ENCODE measurements at places on chromosomes 4 and X.

DNA sequence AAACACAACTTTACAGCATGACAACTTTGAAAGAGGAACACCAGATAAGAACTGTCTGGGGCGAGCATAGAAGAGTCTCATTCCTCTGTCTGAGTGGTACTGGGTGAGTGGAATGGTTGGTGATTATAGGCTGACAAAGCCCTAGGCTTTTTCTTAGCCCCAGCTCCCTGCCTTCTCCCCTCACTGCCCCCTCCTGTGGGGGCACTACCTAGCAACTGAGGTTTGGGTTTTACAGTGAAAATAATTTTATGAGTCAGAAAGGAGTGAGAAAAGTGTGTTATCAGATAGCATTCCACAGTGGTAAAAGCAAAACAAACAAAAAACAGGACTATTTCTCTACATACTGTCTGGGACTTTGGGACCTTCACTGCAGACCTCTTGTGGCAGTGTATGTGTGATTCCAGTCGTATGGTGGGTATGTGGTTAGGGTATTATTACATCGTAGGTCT lies 10.5 kb upstream of the TMEM165 start:
- DNase-seq = no peak

- DNase-seq = no peak
These were observed 72.8 kb downstream of the DHX15 start for GRCh38 chr4:24511371-24512063.

DNA sequence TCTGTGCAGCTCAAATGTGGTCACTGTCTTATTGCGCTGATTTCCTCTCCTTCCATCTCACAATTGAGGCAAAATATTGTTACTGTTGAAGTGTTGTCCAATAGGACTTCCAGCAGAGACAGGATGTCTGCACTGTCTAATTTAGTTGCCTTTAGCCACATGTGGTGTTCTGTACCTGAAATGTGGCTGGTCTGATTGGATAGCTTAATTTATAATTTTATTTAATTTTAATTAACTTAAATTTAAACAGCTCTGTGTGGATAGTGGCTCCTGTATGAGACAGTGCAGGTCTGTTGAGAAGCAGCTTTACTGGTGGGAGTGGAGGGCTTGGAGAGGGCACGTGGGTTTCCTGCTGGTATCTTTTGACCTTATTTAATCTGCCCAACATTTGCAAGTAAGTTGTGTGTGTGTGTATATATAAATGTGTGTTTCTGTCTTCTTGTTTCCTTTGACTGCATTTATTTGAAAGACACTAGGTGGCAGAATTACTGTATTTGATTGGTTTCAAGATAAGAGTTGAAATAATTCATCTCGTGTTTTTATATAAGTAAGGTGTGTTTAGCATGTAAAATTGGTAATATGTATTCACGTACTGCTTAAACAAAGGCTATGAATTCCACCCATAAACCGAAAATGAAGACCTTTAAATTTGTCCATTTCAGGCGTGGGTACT lies 55.3 kb upstream of the MSANTD1 start:
- no peak for DNase-seq

DNA sequence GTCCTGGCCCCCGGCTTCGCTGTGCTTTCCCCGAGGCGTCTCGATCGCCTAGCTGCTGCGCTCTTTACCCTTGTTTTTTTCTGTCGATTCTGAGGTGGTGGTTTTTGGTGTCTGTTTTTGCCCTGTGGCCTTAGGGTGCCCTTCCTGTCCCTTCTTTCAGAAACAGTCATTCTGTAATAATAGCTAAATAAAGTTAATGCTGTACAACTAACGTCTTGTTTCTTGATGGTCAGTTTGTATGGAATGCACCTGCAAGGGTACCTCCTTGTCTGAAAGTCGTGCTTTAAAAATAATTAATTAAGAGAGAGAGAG lies 686 bp downstream of the FIP1L1 start:
- no peak for DNase-seq

DNA sequence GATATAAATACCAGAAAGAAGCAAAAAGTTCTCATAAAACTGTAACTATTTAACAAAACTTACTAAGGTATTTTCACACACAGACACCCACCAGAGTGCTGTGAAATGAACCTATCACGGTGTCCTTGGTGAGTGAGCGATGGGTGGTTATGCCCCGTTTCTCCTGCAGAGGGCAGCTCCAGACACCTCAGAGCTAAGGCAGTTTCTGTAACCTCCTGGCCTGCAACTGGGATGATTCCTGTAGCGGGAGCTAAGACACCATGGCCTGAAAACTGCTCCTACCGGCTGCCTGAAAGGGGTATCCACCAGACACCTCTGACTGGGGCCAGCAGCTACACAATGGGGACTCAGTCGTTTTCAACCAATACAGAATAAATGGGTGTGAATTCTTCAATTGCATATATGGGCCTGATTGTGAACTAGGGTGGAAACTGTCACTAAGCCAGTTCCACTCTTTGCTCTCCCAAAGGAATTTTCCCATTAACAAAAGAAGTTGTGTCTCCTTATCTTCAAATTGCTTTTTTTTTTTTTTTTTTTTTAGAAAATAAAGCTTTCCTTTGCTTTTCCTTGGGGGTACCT lies 2375.8 kb upstream of the TENM3 start:
- DNase-seq = peak; percentile 3

GRCh38 chr4:138329506-138330070 lies 87.4 kb upstream of the SLC7A11 start:
- no peak for DNase-seq

GRCh38 chr4:88809576-88810219 lies 112.1 kb upstream of the NAP1L5 start:
- no peak for DNase-seq

- no peak for DNase-seq
These were observed 22.5 kb downstream of the GPM6B start for GRCh38 chrX:13794417-13794816.

DNA sequence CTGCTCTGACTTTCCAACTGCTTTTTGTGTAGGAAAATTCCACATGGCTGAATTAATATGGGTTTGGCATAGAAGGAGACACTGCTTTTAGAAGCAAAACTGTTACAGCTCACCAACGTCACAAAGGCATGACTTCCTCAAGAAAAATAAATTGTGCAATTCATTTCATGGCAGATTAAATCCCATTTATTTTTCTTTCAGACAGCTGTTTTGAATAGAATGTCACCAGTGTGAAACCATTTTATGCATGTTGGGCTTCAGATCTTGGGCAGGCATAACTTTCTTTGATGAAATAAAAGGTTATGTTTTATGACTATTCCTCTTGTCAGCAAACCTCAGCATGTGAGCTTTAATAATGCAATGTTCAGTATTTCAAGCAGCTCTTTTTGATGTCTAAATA lies 542.8 kb downstream of the GALNTL6 start:
- no peak for DNase-seq

DNA sequence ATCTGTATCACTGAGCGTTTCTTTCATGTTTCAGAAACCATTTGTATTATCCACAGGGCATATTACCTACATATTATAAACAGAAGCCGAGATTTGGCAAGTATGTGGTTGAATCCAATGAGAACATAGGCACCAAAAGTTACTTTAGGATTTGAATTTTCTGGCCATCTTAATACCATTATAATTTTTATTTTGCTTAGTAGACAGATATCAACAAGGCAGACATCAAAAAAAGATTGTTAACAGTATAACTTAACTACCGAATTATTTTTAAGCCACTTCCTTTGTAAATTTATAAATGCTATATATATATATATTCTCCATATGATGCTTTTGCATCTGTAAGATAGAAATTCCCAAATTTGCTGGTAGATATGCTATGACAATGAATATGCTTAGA lies 2.2 kb downstream of the GUCY1B1 start:
- DNase-seq = no peak

DNA sequence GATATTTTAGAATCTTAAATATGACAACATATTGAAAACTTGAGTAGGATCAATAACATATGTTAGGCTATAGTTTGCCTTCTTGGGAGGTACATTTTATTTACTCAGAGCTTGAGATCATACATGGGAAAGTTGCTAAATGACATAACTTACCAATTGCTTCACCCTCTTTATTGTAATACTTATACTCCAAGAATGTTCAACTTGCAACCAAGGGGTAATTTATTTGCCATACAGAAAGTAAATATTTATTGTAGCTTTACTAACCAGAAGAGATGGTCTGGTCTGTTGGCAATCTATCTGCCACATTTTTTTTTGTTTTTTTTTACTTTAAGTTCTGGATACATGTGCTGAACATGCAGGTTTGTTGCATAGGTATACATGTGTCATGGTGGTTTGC lies 426.6 kb downstream of the ARHGAP24 start:
- no peak for DNase-seq

GRCh38 chr4:158254292-158254691 lies 44.0 kb downstream of the TMEM144 start:
- DNase-seq = no peak

DNA sequence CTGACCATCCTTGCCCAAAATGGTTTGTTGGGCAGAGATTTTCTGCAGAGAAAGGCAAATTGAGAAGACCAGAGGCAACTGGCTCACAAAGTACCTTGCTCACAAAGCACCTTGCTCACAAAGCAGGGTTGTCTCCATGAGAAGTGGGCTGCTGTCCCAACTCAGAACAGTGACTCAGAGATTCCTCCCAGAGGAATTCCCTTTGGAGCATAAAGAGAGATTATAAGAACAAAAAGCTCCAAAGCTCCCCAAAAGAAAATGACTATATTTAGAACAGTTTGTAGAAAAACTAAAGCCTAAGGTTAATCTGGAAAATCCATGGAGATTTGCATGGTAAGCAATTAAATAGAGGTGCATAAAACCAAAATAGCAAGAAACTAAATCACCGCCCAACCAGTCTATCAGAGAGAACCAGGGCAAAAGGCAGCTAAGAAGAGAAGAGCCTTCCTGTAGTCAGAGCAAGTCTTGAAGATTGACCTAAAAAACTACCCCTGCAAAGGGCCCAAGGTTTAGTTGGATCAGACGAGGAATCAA lies 731.4 kb downstream of the FAT4 start:
- no peak for DNase-seq

DNA sequence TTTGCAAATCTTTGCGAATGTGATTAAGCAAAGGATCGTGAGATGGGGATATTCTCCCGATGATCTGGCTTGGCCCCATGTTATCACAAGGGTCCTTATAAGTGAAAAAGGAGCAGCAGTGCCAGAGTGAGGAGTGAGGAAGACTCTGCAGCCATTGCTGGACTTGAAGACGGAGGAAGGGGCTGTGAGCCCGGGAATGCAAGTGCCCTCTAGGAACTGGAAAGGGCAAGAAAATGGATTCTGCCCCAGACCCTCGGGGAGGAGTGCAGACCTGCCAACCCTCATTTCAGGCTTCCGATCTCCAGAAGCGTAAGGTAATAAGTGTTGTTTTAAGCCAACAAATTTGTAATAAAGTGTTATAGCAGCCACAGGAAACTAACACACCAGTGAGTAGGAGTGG lies 76.3 kb downstream of the EVC start:
- no peak for DNase-seq

DNA sequence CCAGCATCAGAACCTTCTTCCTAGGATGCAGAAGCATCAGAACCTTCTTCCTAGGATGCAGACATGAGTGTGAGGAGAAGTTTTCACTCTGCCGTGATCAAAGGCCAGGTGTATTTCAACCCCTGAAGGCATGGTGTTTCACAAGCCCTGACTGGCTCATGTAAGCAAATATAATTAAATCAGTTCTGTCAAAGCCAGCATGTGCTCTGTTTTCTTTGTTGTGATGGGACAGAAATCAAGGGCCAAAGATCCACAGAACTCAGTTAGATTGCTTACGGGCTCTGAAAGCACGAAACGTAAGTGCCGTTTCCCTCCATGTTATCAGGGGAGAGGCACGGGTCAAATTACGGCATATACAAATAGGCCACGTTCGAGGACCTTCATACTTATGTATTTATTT lies 32.0 kb upstream of the CLDN24 start:
- no peak for DNase-seq

DNA sequence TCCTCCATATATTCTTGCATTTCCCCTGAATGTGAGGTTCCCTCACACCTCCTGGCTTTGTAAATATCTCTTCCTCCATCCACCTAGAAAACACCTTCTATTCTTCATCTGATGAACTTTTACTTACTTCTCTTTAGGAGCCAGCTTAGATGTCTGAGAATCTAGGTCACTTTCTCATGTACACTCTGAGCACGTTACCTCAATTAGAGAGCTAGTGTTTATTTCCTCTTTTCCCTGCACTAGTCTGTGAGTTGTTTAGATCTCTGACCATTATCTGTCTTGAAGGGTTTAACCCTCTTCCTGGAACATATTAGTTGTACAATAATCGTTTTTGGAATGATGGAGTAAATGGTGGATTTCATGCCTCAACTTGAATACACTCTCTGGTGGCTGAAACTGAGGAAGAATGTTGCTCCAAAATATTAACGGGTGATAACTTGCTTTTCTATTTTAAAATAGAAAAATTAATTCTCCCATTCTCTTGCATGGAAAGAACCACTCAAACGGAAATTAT lies 8.5 kb upstream of the NEIL3 start:
- DNase-seq = no peak

GRCh38 chrX:151713849-151714248 lies 2.0 kb upstream of the FATE1 start:
- no peak for DNase-seq

- DNase-seq = no peak
These were observed 222.7 kb downstream of the CHIC2 start for GRCh38 chr4:53841711-53842110.

GRCh38 chrX:69556060-69557011 lies 52.2 kb downstream of the NALF2 start:
- no peak for DNase-seq

DNA sequence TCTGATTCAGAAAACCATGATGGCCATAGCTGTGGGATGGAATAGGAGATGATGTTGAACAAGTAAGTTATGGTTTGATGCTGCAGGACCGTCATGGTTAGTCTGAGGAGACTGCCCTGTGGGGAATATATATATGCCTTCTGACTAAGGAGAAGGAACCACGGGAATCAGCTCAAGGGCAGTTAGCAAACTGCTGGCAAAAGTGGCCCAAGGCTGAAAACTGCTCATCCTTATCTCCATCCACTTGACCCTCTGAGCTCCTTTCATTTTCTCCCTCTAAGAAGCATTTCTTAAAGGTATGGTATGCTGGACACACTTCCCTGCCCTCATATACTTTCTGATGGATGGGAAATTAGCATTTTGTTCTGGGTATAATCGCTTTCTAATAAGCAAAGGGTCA lies 161.9 kb downstream of the ENOX2 start:
- DNase-seq = no peak

GRCh38 chr4:146398404-146398803 lies 123.3 kb downstream of the SLC10A7 start:
- DNase-seq = no peak

Data from stimulated activated CD4-positive, alpha-beta T cell treated with anti-CD3 and anti-CD28 coated beads, TNF-alpha, amount 100 ng/mL, for 48 hours (primary cell).